ENCODE measurements at places on chromosomes 3 and 15.

DNA sequence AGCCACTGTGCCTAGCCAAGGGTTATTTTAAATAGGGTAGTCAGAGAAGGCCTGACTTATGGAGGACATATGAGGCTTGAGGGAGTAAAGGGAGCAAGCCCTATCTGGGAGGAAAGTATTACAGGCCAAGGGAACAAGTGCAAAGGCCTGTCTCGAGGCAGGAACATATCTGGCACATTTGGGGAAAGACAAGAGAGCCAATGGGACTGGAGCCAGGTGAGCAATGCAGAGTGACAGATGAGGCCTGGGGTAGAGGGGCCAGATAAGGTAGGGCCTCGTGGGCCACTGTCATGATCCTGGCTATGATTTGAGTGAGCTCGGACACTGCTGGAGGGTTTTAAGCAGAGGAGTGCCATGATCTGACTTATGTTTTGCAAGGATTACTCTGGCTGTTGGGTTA, 43.8 kb downstream of the DCP1A start:
- DNase-seq = no peak

GRCh38 chr3:161072211-161072621, 32.9 kb downstream of the B3GALNT1 start:
- no peak for DNase-seq

DNA sequence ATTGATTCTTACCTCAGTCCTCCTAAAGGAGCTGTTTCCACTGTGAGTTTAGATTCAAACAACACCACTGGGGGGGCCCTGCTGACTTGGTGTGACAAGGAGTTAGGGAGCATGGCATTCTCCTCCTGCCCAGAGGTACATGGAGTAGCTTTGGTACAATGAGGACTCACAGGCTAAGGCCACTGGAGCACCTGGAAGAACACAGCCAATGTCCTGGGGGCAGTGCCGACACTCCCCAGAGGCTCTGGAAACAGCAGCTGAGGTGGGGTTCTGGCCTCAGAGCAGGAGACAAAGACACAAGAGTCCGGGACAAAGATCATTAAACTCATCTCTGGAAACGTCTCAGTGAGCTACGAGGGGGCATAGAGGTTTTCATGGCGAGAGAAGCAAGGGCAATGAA, 69.7 kb upstream of the POMGNT2 start:
- DNase-seq = no peak

DNA sequence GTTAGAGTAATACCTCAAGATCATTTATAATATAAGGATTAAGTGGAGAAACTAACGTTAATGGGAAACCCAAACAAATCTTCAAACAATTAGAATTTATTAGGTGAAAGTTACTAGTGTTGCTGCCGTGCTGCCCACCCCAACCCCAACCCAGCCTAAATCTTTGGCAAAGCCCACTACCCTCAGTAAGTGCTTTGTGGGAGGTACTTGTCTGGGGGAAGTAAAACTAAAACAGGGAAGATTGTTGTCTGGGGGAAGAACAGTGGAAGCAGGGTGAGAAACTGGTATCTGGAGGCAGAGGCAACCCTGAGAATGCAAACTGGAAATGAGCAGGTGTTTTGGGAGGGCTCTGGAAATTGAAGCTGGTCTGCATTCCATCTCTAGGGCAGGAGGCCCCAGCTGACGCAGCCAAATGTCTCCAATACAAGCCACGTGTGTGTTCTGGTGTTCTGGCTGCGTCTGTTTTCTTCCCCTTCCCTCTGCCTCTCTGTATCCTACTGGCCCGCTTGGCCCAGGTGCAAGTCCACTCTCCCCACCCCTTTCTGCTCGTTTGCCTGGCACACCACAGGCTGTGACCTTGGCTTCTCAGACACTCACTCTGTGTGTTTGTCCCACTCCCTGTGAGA, 32.7 kb downstream of the FEM1B start:
- DNase-seq = no peak

- peak; percentile 30 for DNase-seq
These were observed 33.5 kb downstream of the BCL2L10 start for GRCh38 chr15:52078876-52079700.

All from GM12864 (cell line).